ENCODE measurements at places on chromosomes 3 and 15.

DNA sequence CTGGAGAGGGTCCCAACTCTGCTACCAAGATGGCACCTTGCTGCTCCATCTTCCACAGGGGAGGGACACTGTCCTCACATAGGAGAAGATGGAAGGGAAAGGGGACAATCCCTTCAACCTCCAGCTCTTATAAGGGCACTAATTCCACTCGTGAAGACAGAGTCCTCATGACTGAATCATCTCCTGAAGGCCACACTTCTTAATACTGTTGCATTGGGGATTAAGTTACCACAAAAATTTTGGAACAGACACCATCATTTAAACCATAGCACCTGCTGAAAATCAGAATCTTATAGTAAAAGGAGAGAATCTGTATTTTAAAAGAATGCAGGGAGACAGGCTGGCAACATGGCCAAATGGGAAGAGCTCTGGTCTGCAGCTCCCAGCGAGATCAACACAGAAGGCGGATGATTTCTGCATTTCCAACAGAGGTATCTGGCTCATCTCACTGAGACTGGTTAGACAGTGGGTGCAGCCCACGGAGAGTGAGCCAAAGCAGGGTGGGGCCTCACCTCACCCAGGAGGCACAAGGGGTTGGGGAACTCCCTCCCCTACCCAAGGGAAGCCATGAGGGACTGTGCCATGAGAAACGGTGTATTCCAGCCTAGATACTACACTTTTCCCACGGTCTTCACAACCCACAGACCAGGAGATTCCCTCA, 69.4 kb upstream of the LIPC start:
- DNase-seq, result no peak

DNA sequence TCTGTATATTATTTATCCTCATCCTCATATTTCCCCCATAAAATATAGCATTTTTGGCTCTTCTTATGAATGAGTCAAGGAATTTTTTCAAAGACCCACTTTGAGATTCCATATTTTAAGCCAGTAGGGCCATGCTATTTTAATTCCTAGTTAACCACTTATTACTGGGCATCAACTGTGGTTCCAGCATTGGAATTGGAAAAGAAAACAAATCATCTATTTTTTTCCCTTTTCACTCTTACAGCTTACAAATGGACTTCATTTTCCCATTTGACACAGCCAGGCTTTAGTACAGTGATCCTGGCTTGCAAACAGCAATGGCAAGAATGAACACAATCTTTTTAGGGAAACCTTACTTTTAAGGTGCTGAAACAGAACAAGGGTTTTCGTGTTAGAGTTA, 19.4 kb upstream of the PLCL2 start:
- no peak for DNase-seq

DNA sequence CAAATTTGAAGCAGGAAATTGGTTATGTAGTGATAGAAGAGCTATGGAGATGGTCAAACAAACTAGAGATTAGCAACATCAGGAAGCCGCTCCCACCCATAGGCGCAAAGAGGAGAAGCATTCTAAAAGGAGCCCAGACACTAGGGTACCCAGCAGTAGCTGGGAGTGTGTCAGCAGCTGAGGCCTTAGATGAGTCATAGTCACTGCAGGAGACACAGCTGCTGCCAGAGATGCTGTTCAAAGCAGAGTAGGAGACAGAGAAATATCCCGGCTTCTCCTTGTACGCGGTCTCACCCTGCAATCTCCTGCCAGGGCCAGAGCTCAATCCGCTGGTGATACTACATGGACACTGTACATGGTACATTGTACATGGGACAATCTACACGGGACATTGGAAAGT, 61.9 kb downstream of the VGLL3 start:
- no peak for DNase-seq

DNA sequence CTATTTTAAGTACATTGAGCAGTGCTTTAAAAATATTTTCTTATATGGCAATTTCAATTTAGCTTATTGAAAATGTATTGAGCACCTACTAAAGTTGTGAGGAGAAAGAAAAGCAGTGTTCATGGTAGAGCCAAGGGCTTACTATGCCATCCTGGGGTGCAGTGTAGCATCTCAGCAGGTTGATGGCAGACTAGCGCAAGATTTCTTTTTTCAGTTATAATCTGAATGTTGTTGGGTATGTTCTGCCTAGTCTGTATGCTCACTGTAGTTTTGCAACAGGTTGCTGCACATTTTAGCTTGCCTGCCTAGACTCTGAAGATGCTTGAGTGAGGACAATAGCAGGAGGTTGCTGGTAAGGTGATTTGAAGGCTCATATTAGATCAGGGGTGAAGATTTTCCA, 103.1 kb upstream of the UNC13C start:
- no peak for DNase-seq

DNA sequence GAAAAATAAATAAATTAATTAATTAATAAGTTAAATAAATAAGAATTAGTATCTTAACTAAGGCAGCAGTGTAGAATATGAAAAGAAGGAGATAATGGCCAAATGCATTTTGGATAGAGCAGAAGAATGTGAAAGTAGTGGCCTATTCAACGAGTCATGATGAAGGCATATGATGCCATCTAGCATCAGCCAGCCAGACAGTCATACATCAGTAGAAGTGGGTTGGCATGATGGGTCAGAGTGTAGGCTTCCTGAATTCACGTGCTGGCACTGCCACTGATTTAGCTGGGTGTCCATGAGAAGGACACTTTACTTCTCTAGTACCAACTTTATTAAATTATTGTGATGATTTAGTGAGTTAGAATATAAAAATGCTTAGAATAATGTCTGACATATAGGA, 256.1 kb upstream of the ARPP21 start:
- DNase-seq, result no peak

DNA sequence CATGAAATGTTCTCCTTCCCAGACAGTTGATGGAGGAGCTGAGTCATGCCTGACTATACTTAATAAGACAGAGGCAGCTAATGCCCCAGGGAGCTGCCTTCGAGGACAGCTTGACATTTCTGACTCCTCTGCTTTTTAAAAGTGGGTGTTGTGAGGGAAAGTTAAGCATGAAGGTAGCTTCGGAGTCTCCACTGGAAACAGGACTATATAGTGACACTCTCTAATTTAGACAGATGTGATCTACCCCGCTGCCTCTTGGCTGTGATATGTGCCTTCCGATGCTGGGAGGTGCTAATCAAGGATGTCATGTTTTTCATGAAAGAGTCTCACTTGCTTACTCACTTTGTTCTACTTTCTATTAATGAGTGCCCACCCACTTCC, 72.7 kb downstream of the IL1RAP start:
- DNase-seq, result no peak

DNA sequence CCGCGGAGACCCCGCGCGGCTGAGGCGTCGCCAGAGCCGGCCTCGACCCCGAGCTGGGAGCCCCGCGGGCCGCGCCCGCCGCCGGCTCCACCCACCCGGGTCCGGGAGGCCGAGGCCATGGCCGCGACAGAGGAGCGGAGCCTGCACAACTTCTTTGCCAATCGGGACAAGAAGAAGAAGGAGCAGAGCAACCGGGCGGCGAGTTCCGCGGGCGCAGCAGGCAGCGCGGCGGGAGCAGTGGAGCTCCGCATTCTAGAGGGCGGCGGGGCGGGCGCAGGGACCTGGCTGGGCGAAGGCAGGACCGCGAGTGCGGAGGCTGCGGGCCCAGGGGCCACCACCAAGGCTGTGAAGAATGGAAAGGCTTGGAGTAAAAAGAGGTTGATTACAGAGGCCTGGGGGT, 37.6 kb upstream of the EPHA6 start:
- DNase-seq, result no peak

- DNase-seq, result no peak
Observed at GRCh38 chr3:19334120-19334519, 185.8 kb downstream of the KCNH8 start.

- no peak for DNase-seq
Observed at GRCh38 chr3:9222049-9222448, 27.4 kb downstream of the SRGAP3 start.

DNA sequence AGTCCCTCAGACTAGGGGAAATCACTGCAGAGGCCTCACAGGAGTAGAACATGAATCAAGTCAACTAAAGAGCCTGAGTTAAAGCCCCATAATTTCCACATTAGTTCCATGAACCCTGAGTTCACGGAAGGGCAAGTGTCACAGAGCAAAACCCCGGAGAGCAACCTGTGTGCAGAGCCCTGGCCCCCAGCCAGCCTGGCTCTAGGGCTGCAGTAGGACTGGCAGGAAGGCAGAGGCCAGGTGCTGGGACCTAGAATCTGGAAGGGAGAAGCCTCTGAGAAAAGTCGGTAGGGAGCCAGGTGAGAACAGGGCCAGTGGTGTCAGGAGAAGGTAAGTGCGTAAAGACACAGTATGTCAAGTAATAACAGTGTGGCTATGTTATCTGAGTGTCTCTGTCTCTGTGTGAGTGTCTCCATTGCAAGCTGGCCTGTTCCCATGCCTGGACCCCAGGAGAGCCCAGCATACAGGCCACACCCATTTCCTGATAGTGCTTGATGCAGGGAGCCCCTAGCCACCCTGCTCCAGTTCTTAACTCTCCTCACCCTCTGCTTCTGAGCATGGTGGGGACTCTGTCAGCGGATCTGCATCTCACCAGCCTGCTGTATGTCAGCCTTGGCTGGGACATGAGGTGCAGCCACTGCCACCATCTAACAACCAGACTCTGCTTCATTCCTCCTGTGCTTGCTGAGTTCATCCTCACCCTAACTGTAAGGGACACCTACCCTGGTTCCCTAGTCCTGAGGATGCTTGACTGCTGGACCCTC, 11.3 kb upstream of the MANF start:
- no peak for DNase-seq

- peak; percentile 35 for DNase-seq
Observed at GRCh38 chr3:140386357-140387100, 291.3 kb upstream of the TRIM42 start.

DNA sequence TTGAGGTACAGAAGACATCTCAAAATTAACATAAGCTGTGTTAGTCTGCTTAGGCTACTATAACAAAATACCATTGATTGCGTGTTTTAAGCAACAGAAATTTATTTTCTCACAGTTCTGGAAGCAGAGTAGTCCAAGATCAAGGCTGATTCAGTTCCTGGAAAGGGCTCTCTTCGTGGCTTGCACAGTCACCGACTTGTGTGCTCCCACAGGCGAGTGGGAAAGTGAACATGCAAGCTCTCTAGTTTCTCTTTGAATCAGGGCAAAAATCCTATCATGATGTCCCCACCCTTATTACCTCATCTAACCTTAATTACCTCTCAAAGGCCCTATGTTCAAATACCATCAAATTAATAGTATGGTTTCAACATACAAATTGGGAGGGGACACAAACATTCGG, 505.9 kb downstream of the ZIC1 start:
- DNase-seq, result no peak

Data from right renal pelvis (tissue), 4 donors.